ENCODE measurements at places on chromosomes 2 and 18. TPM values are rescaled to one million over a fixed set of nuclear protein-coding genes. Genes with fewer than 3 reads are reported as not detected.

Gene PPP4R3B
- total RNA-seq: 24.7 TPM

Gene COL4A3
- 5.8 TPM for total RNA-seq

DNA sequence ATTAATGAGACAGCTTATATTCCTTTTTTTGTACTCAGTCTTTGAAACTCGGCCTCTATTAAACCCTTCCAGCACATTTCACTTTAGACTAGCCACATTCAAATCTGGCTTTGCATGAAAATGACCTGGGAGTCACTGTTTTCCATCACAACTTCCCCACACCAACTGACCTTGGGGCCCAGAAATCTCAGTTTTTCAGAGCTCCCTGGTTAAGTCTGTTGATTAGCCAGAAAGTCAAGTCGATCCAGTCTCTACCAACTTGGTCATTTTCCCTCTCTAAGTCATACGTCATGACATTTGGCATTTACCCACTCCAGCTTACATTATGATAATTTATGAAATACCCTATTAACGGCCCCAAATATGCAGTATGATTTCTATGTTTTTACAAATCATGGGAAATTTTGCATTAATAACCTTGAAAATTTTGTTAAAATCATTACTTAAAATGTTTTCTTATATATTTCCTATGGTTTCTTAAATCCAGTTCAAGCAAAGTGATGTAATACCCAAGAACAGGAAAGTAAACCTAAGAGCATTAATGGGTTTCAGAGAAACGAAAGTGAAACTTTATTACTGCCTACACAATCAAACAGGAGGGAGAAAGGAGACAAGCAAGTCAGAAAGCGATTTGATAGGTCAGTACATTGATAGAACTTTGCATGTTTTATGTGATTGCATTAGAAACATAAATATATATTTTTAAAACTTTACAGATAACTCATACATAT, 77.1 kb downstream of the SPATS2L start:
- DNase-seq: no peak

- DNase-seq: peak; percentile 74
Measured at GRCh38 chr2:158676696-158677095, 118.4 kb upstream of the DAPL1 start.

GRCh38 chr18:5840547-5840946, 54.8 kb downstream of the TMEM200C start:
- DNase-seq: no peak

DNA sequence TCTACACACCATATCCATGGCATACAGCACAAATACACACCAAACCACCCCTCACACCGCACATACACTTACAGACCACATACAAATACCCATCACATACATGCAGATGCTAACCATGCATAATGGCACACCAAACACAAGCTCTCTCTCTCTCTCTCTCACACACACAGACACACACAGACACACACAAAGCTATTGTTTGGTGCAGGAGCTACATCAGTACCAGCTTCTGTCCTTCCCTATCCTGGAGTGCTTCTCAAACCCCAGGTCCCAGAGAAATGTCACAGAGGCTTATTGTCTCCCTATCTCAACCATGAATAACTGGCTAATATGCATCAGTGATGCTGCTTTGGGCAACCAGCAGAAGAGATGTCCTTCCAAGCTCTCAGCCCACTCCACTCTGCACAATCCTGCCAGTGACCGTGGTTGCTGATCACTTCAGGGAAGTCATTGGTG, 36.5 kb upstream of the ST3GAL5 start:
- DNase-seq: no peak

DNA sequence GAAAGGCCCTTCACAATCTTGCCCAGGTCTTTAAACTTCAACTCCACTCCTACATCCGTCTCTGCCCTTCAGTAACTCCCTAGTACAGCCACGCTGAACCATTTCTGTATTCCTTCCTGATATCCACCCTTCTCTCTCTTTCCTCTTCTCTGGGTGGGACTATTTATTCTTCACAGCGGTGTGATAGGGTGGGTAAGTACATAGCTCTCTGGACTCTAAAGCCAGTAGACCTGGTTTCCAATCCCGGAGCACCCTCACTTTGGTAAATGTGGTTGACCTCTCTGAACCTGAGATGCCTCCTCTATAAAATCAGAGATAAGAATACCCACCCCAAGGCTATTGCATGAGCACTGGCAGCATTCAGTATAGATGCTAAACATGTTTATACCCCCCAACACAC, 86.7 kb downstream of the ATL2 start:
- no peak for DNase-seq

GRCh38 chr2:20381457-20381856, 30.8 kb upstream of the PUM2 start:
- no peak for DNase-seq
